ENCODE measurements at places on chromosomes 6 and 20.
A peak's percentile ranks its signal among the peaks of the same experiment; 100 is the strongest.

DNA sequence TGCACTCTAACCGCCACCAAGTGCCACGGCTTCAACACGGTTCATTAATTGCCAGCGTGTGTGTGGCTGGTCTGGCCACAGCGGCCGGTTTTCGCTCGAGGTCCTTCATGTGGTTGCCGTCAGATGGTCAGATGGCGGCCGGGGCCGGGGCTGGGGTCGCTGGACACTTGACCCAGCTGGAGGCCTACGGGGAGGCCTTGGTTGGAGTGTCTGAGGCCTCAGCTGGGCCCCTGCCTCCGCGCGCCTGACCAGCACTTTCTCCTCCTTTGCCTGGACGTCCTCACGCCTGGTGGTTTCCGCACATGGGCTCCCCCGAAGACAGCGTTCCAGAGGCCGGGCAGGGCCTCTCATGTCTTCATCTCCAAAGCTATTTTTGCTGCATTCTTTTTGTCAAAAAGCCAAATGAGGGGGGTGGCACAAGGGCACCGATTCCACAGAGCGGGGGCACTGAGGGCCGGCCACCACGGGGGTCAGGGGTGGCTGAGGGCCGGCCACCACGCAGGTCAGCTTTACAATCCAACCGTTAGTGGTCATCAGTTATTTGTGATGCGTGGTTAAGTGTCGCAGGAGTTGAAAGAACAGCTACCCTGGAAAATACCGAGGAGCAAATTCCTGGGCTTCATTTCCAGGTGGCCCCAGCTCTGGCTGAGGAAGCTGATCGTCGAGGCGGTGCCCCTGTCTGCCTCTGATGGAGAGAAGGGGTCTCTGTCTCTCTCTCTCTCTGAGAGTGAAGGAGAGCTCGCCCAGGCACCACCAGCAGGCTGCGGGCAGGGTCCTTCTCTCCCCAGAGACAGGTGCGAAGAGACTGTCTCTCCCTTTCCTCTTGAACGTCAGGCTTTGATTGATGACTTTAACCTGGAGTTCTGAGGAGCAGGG lies 50.5 kb upstream of the FRMD1 start:
- DNase-seq: no peak

GRCh38 chr6:144162977-144163376 lies 12.7 kb downstream of the STX11 start:
- DNase-seq: no peak

GRCh38 chr6:126312013-126312665 lies 27.8 kb upstream of the CENPW start:
- DNase-seq: no peak

GRCh38 chr6:82646231-82646615 lies 282.6 kb downstream of the TPBG start:
- DNase-seq: no peak

- DNase-seq: no peak
Measured at GRCh38 chr20:48837014-48837413, 9.2 kb upstream of the PREX1 start.

DNA sequence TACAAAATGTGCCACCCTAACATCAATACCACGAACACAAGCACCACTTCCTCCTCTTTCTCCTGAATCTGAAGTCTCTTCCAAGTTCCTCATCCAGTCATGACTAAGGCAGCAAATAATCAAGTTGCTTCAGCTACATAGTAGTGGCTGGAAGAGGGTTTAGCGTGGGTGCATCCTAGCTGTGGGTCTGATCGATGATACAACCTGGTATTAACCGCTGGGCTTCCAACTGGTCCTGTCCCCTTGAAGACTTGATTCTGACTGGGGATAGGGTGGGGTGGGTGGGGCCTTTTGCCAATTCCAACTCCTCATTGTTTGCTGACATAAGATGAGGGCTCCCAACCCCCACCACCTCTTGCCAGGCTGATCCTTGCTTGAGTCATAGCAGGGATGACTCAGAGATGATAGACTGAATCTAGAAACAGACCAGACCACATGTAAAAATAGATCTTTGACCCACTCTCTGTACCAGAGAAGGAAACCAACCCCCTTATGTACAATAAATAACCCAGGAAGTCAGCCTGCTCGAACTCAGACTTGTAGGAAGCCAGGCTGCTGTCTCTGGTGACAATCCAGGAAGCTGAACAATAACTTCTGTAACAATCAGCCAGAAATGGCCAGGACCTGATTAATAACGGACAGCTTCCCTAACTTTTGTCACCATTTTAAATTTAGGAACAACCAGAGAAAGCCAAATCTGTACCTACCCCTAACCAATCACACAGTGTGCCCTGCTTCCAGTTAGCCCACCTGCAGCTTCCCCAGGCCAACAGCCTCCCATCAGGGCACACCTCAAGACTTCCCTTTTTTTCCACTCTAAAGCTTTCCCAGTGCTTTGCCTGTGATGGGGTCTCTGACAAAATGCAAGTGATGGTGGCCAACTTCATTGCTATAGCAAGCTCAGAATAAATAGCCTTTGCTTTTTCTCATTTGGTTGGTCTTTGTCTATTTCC lies 68.9 kb upstream of the FAM184A start:
- DNase-seq: peak; percentile 10

DNA sequence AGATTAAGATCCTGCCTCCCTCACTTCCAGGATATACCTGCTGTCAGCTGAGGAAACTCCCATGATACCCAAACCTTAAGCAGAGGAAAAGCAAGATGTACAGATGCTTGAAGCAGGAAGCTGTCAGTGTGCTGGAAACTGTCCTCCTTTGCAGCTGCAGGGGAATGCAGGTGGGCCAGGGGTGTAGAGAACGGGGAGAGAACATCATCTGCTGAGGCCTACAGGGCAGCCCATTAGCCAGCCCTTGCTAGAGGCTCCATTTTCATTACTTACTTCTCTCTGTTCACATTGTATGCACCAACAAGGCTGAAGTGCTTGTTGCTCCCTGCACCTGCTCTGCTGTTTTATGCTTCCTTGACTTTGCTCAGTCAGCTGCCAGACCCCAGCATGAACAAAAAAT lies 119.1 kb downstream of the PRND start:
- no peak for DNase-seq
